ENCODE measurements at places on chromosomes 7 and 10. TPM values are rescaled to one million over a fixed set of nuclear protein-coding genes. Genes with fewer than 3 reads are reported as not detected.

DNA sequence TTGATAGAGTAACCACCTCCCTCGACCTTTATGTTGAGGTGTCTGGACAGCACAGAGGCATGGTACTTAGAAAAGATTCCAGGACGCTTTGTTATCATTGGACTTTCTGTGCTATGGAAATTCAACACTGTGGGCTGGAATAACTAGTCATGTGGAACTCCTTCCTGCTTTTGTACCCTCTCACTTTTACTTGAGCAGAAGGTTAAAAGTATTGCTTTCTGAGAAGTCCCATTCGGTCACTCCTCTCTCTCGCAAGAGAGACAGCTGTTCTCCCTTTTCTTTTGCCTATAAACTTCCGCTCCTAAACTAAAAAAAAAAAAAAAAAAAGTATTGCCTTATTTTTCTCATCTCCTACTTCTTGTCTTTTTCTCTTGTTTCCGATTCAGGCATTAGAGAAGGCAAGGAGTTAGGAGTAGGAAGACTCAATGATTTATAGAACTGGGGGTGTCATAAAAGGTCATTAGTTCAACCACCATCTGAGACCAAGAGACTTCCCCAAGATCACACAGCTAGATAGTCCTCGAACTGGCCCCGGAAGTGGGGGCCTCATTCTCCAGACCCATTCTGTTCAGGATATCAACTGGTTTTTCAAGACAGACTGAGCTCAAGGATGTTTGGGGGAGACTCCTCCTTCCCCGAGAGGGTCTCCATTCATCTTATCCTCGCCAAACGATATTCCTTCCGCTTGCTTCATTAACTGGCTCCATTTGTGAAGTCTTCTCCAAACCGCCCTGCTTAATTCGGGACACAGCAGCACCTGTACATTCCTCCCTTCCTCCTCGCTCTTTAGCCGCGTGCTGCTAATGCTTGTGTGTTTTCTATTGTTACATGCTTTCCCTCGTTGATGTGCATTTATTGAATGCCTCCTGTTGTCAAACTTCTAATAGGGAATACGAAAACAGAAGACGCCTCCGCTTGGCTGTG is 995 bp upstream of the INPP5F start:
- no peak for DNase-seq

GRCh38 chr10:132173185-132173584 is 13.6 kb upstream of the DPYSL4 start:
- no peak for DNase-seq

GRCh38 chr7:137122145-137122544 is 221.4 kb downstream of the PTN start:
- DNase-seq: no peak

GRCh38 chr7:157757211-157757610 is 420.4 kb downstream of the DNAJB6 start:
- DNase-seq: no peak

- no peak for DNase-seq
These were observed 58.9 kb upstream of the STRIP2 start for GRCh38 chr7:129375141-129375938.

- no peak for DNase-seq
These were observed 560.5 kb upstream of the MKI67 start for GRCh38 chr10:128686630-128687278.

DNA sequence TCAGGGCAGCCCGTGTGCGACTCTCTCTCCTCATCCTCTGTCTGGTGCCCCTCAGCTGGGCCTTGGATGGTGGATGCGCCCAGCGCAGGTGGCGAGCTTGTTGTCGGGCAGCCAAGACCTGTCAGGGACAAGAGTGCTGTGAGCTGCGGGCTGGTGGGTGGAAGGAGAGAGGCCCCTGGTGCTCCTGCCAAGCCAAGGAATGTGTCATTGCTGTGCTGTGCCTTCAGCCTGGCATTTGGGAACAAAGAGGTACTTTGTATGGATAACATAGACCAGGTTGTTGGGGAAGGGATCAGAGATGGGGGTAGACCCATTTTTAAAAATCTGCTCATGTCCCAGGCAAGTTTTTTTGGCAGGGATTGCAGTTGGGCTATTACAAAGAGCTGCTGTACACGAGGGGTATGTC is 120.9 kb downstream of the PKD1L1 start:
- DNase-seq: no peak

GRCh38 chr7:121351682-121352081 is 22.9 kb downstream of the WNT16 start:
- DNase-seq: no peak

DNA sequence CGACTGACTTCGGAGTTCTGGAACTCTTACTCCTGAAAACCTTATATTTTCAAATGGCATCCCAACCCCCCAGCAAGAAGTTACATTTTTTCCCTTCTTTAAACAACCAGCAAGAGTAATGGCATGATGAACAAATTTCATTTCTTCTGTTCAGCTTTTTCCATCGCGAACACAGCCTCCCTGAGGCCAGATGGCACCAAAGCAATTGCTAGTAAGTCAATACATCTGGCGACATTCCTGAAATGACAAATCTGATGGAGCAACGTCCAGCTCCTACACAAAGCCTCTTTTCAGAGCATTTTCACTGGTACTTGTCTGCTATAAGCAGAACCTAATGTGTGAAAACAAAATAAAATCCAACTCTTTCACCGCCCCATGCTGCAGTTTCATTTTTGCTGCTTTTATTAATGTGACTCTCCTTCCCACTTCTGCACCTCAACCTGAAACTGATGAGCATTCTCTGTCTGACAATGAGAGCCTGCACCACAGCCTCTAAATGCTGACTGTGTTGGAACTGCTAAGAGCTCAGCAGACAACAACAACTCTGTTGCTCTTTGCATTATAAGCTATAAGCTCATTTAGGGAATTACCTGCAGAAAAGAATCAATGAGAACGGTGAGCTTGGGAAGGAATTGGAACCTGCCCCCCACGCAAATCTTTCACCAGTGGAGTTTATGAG is 229.8 kb downstream of the FGFR2 start:
- no peak for DNase-seq

CRHR2 gene
- total RNA-seq: not detected

- DNase-seq: peak; percentile 48
These were observed 256.7 kb downstream of the KLF6 start for GRCh38 chr10:3528271-3528670.

- peak; percentile 95 for DNase-seq
These were observed 12.8 kb downstream of the CACNA2D1 start for GRCh38 chr7:82430500-82431465.

SAP25 gene
- 0.32 TPM for total RNA-seq

DNA sequence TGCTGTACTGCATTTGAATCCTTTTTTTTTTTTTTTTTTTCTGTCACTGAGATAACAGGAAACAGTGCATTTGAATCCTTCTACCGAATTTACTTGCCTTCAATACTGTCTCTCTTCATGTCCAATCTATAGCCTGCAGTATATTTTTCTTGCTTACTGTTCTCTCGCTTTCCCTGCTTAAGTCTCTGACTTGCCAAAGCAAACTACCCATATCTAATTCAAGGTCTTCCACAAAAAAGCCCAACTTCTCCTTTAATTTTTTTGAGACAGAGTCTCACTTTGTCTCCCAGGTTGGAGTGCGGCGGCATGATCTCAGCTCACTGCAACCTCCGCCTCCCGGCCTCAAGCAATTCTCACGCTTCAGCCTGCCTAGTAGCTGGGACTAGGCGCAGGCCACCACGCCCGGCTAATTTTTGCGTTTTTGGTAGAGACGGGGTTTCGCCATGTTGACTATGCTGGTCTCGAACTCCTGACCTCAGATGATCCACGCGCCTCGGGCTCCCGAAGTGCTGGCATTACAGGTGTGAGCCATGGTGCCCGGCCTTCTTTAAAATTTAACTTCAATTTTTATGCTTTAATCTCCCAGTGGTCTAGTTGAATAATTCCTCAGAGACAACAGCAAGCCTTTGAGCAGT is 882 bp downstream of the PDCD11 start:
- DNase-seq: peak; percentile 12

DNA sequence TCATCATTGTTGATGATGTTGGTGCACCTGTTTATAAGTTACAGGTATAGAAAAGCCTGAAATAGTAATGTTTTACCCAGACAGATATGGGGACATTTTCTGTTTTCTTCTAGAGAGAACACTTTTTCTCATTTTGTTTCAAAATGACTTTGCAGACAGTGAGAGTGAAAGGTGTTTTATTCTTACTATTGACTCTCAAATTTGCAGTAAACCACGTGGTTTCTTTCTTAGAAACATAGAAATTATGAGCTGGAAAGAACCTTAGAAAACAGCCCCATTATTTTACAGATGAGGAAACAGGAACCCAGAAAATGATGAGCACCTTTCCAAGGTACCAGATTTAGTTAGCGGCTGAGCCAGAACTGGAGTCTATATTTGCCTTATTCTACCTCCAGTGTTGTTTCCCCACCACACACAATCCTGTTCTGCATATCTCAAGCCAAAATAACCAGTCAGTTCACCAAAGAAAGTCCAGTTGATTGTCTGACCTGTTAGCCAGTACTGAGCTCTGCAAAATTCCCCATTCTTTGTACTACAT is 138.9 kb upstream of the AHR start:
- DNase-seq: no peak

DNA sequence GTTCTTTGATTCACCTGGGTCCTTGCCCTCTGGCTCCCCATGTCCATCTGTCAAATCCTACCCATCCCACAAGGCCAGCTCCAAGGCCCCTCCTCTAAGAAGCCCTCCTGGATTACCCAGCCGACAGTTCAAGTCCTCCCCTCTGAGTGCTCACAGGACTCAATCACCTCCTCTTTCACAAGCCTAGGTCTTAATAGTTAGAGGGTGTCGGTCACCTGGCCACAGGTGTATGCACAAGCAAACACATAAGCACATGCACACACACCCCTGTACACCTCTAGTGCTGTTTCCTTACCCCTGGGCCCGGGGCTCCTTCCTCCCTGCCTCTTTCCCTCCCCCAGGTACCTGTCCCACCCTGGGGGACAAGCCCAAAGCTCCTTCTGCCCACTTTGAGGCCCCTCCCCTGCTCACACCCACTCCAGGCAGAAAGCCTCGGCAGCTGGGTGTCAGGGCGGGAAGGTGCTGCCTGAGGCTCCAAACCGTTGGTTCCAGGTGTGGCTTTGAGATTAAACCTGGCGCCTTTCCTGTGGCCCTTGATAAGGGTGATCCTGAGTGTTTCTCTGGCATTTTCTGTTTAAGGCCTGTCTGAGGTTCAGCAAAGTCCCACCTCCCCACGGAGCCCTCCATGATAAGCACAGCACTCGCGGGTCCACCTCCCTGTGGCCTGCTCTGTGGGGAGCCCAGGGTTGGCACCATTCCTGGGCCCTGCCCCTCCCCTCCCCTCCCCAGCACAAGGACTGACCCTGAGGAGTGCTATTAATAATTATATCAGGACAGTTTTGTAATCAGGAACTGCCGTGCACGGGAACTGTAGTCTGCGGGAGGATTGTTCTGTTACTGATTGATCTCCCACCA is 14.6 kb upstream of the AQP1 start:
- DNase-seq: no peak

DNA sequence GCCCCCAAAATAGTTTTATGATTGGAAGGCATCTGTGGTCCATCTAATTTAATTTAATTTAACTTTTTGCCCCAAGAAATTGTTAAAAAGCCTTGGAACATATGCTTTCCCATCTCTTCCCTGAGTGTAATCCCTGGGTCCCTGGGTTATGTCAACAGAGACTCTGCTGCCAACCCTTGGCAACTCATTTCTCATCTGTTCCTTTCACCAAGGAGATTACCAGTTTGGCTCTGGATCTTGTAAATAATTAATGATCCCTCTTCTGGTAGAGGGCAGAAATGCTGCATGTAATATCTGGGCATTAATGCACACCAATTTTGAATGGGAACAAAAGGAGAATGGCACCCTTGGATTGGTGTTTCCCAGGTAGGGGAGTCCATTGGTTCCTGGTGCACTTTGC is 514.2 kb downstream of the CCSER2 start:
- DNase-seq: no peak

TYW1B gene
- total RNA-seq: 2.3 TPM

DNA sequence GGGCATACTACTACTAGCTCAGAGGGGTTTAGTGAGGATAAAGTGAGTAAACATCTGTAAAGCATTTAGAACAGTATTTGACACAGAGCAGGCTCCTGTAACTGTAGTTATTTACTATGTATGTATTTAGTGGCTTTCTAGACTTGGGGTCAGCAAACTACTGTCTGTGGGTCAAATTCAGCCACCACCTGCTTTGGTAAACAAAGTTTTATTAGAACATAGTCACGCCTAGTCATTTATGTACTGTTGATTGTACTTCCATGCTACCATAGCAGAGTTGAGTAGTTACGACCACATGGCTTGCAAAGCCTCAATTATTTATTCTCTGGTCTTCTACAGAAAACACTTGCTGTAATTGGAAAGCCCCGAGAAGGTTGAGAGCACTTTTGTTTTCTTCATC is 248.5 kb upstream of the PLPP4 start:
- DNase-seq: no peak

DNA sequence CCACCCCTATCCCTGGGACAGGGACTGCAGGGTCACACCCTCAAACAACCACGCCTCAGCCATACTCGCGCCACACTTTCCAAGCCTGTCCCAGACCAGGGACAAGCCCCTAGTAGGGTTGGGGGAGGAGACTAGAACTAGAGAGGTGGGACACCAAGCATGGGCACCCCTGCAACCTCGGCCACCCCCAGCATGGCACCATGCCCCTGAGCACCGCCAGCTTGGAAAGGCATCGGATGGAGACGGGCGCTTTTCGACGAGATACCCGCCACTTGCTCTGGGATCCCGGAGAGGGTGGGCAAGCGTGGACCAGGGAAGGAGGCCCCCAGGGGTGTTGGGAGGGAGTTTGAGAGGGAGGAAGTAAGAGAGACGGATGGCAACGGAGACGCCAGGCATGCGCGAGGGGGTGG is 13.1 kb upstream of the KMT2E start:
- DNase-seq: no peak

GRCh38 chr7:100483090-100483721 is 521 bp upstream of the NYAP1 start:
- peak; percentile 56 for DNase-seq

- no peak for DNase-seq
These were observed 52.7 kb upstream of the LAMB1 start for GRCh38 chr7:108055611-108056021.
